Stimulated activated CD4-positive, alpha-beta T cell treated with anti-CD3 and anti-CD28 coated beads, Interleukin-15, amount 100 ng/mL, for 1 hour (primary cell): ENCODE measurements at places on chromosomes 5 and 9.

GRCh38 chr9:107224252-107224651, 58.8 kb upstream of the RAD23B start:
- no peak for DNase-seq

DNA sequence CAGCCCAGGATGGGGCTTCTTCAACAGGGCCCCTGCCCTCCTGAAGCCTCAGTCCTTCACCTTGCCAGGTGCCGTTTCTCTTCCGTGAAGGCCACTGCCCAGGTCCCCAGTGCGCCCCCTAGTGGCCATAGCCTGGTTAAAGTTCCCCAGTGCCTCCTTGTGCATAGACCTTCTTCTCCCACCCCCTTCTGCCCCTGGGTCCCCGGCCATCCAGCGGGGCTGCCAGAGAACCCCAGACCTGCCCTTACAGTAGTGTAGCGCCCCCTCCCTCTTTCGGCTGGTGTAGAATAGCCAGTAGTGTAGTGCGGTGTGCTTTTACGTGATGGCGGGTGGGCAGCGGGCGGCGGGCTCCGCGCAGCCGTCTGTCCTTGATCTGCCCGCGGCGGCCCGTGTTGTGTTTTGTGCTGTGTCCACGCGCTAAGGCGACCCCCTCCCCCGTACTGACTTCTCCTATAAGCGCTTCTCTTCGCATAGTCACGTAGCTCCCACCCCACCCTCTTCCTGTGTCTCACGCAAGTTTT, 23.6 kb downstream of the PCDHGC5 start:
- peak; percentile 73 for DNase-seq

DNA sequence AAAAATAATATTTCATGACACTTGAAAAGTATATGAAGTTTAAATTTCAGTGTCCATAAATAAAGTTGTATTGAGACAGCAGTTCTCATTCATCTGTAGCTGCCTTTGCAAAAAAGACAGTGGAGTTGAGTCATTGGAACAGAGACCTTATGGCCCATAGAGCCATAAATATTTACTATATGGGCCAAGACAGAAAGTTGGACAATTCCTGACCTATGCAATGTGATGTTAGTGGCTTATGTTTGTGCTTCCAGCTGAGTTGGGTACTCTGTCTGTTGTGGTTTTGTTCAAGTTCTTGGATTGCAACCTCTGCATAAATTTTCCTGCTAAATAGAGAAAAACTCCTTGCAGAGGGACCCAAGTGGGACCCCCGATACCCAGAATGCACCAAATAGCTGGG, 69.8 kb downstream of the KCNIP1 start:
- DNase-seq: no peak

DNA sequence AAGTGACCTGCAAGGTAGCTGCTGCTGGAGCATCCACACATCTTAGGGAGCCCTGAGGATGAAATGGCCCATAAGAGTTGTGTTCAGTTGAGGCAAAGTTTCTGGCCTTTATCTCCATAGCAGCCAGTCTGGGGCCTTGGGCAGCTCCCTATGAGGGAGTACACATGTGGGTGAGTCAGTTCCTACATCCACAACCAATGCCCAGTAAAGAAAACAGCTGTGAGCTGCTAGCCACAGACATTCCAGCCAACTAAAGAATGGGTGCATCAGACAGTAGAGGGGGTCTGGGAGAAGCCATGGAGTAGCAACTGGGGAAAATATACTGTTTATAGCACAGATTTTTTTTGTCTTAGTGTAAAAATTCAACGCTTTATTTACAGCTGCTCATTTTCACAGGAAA, 720.7 kb downstream of the TLE1 start:
- DNase-seq: no peak

DNA sequence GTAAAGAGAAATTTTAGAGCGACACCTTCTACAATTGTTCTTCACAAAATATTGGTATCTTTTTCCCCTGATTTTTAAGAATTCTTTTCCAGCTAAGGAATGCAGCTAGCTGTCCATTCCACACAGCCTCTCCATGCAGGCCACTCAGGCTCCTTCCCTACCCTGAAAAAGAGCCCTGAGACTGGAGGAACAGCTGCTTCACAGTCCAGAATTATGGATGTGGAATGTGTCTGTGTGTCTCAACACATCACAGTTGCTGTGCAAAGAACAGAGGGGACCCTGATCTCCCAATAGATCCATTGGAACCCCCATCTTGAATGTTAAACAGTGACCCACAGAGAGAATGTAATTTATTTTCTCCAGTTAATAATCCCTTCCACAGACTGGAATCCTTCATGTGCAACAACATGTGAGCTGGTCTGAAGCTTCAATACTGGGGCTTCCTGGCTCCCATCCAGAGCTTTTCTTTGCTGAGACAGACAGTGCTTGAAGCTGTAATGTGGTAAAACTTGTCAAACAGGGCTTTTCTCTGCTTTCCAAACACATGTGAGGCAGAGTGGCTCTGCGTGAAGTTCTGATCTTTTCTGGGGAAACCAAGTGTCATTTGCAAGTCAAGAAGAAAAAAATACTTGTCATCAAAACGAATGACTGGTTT, 53.3 kb upstream of the SMC5 start:
- DNase-seq: no peak

GRCh38 chr5:155753943-155754581, 572.9 kb upstream of the SGCD start:
- DNase-seq: no peak

- no peak for DNase-seq
Observed at GRCh38 chr9:110173322-110173642, 34.7 kb downstream of the C9orf152 start.

DNA sequence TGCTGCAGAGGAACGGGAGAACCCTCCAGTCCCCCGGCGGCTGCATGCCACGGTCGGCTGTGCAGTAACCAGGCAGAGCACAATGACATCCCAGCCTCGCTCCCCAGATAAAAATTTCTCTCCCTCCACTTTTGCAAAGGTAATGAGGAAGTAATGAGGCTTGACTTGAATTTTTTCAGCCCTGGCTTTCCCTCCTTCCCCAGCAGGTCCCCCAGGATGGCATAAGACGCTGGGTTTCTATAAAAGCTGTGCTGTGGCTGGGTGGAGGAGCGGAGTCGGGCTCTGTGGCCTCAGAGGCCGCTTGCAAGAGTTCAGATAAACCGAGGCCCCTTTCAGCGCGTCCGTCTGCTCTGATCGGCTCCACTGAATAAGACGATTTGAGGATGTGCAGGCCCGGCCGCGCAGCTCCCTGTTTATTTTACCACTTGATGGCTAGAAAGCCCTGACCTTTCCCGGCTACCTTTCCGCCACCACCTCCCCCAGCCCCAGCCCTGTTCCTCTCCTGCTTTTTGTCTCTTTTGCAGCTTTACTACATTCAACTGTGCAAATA, 351.9 kb upstream of the IRX2 start:
- DNase-seq: no peak

GRCh38 chr9:124632077-124632621, 125.0 kb upstream of the NR5A1 start:
- DNase-seq: no peak

DNA sequence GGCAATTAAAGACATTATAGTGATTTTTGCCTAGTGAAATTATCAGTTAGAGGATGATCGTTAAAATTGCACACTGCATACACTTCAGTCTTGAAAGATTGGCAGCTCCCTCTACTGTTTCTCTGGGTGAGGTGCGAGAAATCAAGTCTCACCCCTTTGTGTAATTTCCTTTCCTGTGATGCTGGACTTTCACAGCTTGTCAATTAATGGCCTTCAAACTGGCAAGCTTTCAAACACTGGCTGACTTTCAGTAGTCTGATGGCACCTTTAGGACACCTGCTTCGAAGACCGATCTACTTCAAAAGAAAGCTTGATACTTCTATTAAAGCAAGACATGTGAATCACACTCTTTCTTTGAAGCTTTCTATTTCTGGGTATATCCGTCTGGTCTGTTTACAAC, 706.7 kb upstream of the PTPRD start:
- no peak for DNase-seq

- no peak for DNase-seq
Observed at GRCh38 chr5:9927106-9927505, 297.0 kb upstream of the TAS2R1 start.

GRCh38 chr5:176359658-176360057, 1.9 kb downstream of the KIAA1191 start:
- no peak for DNase-seq

DNA sequence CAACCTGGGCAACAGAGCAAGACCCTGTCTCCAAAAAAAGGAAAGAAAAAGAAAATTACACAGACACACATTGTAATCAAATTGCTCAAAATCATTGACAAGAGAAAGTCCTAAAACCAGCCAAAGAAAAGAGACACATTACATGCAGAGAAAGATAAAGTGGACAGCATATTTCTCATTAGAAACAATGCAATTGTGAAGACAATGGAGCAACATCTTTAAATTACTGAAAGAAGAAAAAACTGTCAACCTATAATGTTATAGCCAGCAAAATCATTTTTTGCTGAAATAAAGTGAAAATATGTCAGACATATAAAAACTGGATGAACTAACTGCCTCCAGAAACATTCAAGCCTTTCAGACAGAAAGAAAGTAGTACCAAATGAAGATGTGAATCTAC, 120.6 kb downstream of the TMEM167A start:
- no peak for DNase-seq

- no peak for DNase-seq
Observed at GRCh38 chr5:129960831-129961230, 56.6 kb downstream of the CHSY3 start.

- no peak for DNase-seq
Observed at GRCh38 chr5:139964266-139964993, 78.7 kb downstream of the NRG2 start.

- no peak for DNase-seq
Observed at GRCh38 chr5:1103505-1104326, 8.1 kb downstream of the SLC12A7 start.

- no peak for DNase-seq
Observed at GRCh38 chr5:181204113-181204825, 727 bp downstream of the TRIM7 start.

GRCh38 chr9:134216449-134216951, 52.1 kb upstream of the RNU6ATAC start:
- DNase-seq: no peak

- peak; percentile 76 for DNase-seq
Observed at GRCh38 chr5:140547508-140548299, at the start of gene EIF4EBP3. Gene EIF4EBP3, plus strand, starts transcription at chr5:140547662. Its CDS starts 76 bp downstream, at chr5:140547738.

DNA sequence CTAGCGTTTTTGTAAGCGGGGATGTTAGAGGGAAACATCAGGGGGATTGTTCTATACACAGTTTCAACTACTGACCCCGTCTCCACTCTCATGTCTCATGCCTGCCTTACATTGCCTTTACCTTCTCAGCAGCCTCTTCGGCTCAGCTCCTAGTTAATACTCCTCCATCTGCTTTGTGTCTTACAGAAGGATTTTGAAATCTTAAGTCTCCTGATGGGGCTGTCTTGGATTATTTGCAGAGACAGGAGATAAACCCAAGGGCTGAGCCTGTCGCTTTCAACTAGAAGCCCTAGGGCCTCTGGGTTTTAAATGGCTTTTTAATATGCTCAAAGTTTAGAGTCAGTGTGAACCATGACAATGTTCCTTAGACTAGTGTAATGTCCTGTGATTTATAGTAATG, 161.5 kb downstream of the CARTPT start:
- no peak for DNase-seq

- no peak for DNase-seq
Observed at GRCh38 chr9:110157823-110158664, 49.9 kb downstream of the C9orf152 start.

DNA sequence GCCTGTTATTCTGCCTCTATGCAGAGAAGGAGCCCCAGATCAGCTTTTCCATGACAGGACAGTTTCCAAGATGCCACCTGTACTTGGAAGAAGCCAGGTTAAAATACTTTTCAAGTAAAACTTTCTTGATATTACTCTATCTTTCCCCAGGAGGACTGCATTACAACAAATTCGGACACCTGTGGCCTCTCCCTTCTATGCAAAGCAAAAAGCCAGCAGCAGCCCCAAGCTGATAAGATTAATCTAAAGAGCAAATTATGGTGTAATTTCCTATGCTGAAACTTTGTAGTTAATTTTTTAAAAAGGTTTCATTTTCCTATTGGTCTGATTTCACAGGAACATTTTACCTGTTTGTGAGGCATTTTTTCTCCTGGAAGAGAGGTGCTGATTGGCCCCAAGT, 301 bp upstream of the IL4 start:
- DNase-seq: no peak

DNA sequence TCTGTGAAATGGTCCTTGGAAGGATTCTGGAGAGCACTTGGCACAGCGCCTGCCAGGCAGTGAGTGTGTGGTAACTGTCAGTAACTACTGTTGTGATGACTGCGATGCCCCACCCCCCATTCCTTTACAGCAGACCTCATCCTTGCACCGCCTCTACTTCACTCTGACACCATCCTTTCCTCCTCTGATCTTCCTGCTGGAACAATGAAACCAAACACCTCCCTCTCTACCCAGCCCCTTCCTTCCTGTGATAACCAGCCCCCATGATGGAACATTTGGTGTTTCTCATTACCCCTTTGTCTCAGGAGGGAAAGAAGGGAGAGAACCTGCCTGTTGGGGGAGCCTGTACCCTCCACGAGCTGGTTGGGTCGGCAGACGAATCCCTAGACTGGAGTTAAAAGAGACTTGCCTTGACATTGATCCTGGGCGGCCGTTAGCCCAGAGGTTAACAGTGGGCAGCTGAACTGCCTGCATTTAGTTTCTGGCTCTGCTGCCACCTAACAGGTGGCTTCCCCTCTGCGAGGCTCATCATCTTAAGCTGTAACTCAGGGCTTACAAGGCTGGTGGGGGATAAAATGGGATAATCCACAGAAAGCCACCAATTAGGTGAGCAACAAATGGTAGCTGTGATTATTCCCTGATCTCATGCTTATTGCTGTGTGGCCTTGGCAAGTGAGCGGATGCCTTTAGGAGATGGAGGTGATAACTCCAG, 34.2 kb upstream of the GRPEL2 start:
- DNase-seq: no peak

DNA sequence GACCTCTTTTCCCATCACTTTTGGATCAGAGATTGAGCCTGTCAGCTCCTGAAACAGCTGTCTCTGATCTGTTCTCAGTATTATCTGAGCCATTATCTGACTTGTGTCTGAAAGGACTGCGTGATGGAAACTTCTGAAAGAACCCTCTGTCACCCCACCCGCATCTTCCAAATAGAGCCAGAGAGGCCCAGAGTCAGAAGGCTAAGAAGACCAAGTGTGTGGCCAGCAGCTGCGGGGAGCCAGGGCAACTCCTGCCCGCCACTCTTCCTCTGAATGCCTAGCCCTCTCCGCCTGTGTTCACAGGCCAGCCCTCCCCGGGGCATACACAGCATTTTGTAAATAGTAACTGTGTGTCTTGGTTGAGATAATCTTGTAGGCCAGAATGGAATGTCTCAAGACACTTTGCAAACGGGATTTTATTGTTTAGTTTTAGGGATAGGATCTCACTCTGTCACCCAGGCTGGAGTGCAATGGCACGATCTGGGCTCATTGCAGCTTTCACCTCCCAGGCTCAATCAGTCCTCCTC, 92.7 kb downstream of the AOPEP start:
- no peak for DNase-seq
